ENCODE measurements at places on chromosomes 12 and 14.
A peak's percentile ranks its signal among the peaks of the same experiment; 100 is the strongest.

DNA sequence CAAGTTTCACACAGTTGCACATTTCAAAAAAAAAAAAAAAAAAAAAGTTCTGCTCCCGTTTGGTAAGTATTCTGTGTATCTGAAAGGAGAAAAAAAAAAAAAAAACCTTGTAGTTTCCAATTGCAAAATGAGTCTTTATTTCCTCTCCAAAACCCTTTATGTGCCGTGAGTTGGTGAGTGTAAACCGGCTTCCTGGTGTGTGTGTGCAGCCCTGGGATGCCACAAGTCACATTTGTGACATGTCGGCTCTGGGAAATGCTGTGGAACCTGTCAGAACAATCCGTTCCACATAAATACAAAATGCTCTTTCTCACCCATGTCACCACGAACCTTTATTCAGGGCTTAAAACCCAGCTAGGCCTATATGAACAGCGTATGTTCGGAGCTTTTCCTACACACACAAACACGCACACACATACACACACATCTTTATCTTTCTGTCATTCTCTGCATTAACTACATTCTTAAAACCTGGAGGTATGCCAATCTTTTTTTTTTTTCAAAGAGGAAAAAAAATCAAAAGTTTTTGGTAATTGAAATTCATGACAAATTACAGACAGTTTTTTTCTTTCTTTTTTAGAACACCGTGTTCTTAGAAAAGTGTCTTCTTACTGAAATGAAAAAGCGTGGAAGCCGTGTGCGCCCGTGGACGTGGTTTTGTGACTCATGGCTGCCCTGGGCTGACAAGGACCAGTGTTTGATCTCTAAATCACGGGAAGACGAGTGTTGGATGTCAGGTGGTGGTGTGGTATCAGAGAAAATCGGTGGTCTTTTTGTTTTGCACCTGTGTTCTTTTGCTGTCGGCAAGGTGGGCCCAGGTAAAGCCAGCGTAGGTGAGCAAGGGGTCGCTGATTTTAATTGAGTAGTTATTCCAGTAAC, 612.0 kb downstream of the VRK1 start:
- DNase-seq, result peak; percentile 53

GRCh38 chr12:39722504-39722903, 102.9 kb upstream of the ABCD2 start:
- DNase-seq, result no peak

DNA sequence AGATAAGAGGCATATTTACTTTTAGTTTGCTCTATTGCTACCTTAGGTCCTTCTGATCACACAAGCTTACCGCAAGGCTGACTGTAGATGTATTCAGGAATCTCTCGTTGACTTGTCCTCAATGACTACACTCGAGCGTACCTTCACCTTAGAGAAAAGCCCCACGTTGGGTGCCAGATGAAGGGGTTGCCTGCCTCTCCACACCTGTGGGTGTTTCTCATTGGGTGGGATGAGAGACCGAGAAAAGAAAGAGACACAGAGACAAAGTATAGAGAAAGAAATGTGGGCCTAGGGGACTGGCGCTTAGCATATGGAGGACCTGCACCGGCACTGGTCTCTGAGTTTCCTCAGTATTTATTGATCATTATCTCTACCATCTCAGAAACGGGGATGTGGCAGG, 51.8 kb downstream of the ASCL4 start:
- DNase-seq, result no peak

- DNase-seq, result no peak
Observed at GRCh38 chr12:90399357-90399756, 555.6 kb downstream of the CCER1 start.

- no peak for DNase-seq
Observed at GRCh38 chr14:92959189-92959531, 36.2 kb downstream of the CHGA start.

DNA sequence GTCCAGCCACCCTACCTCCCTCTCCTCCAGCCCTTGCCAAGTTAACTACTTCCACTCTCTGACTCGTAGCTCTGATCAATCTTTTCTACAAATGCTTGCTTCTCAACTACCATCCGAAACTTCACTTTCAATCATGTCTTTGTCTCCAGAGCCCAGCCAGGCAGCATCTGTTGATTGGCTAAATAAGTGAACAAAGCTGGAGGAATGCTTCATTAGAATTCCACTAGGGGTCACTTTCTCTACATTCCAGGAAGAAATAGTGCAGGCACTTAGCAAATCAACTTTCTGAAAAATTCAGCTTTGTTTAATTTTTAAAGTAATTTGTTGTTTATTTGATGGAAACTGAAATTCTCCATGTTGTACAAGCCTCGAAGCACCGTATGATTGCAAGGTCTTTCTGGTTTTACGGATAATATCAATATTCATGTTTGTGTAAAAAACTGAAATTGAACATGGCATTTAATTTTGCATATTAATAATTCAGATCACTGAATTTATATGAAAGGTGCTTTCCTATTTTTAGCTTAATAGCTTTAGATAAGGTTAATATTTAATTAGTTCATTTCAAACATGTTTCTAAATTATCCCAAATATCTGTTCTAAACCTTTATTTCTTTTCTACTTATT, 32.4 kb upstream of the HELB start:
- DNase-seq, result peak; percentile 45

- no peak for DNase-seq
Observed at GRCh38 chr12:46360908-46361666, 11.5 kb downstream of the SLC38A2 start.

- peak; percentile 28 for DNase-seq
Observed at GRCh38 chr14:64696355-64696857, 7.8 kb upstream of the PLEKHG3 start.

DNA sequence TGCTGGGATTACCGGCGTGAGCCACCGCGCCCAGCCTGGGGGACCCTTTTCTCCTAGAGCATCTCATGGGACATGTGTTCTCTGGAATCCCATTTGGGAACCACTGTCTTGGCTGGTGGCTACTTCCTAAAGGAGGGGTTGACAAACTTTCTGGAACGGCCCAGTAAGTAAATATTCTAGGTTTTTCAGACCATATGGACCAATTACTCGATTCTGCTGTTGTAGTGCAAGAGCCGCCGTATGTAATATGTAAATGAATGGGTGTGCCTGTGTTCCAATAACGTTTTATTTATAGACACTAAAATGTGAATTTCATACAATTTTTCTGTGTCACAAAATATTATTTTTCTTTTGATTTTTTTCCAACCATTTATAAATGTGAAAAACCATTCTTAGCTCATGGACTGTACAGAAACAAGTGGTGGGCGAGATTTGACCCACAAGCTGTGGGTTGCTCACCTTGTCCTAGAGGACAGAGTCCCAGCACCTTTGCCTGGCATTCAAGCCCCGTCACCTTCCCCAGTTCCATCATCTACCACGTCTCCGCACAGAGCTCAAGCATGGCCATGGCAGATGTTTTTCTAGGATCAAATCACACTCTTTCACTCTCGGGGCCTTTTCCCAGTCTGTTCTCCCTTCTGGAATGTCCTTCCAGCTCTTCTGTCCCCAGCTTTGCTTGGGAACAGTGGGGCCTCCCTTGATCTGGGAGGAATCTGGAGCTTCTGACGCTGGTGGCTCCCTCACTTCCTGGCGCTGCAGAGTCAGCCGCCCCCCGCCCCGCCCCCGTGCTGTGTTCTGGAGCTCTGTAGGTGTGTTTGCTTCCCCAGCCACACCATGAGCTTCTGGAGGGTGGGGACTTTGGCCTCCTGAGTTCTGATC, 17.9 kb upstream of the RCOR1 start:
- DNase-seq, result no peak

- DNase-seq, result peak; percentile 75
Observed at GRCh38 chr14:24605435-24606190, 3.9 kb downstream of the GZMH start.

DNA sequence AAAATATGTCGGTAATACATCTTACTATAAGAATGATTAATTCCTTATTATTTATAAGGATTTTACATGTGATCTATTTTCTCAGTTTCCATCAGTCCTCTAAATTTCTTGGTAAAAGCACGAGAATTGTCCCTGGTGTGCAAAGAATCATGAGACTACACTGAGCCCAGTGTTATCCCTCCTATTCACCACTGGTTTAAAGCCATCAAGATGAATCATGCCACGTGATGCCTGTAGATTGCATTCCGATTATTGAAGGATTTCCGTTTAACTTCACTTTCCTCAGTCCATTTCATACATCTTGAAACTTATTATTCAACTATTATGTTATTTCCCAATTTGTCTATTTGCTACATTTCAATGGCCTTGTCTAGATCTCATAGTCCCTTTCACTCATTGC, 601.9 kb downstream of the GALC start:
- DNase-seq, result no peak

GRCh38 chr14:100045642-100046344, 19.4 kb upstream of the EVL start:
- no peak for DNase-seq

GRCh38 chr12:29531471-29531870, 34.0 kb upstream of the OVCH1 start:
- no peak for DNase-seq

- DNase-seq, result no peak
Observed at GRCh38 chr12:132418393-132418925, 71.5 kb upstream of the FBRSL1 start.

DNA sequence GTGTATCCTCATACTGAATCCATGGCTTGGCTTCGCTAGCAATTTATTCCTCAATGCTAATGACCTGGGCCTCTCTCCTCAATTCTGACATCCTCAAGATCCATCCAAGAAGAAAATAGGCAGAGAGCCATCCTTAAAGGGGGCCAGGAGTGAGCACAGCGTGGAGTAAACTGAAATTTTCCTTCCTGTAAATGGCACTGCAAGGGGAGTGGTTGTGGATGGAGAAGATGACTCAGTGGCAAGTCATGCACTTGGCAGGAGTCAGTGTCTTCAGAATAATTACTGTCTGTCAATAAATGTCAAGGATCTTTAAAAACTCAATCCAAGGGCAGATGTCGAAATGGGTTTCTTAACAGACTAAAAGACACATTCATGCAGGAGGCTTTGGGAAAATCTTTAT, 88.0 kb upstream of the TMEM132C start:
- no peak for DNase-seq

DNA sequence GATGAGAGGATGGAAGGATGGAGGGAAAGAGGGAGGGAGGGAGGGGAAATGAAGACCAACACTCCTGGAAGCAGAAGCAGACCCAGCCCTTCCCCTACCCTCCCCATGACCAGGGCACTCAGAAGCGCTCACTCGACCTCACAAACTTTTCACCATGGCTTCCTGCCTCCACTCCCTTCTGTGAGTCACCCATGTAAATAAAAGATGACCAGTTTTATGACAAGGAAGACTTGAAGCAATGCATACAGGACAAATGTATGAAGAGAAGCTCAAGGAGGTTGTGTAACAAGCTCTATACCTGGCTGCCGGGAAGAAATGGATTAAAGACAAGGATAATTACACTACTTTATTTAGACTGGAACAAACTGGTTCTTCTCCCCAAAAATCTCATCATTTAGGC, 63.8 kb downstream of the CDC42BPB start:
- DNase-seq, result no peak

GRCh38 chr12:106632797-106633450, 50.1 kb downstream of the RFX4 start:
- no peak for DNase-seq

DNA sequence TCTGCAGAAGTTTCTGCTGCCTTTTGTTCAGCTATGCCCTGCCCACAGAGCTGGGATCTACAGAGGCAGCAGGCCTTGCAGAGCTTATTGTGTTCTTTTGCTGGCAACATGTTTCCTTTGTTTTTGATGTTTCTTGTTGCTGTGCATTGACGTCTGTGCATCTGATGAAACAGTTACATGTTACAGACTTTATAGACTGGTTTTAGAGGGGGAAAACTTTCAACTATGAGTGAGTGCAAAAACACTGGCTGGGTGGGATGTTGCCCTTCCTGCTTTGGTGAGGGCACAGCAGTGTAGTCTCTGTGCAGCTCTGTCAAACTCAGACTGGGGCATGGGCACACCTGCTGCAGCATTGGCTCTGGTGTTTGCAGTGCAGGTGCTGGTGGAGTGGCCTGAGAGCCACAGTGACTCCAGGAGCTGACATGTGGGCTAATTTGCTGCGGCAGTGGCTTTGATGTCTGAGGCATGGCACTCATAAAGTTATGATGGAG, 26.9 kb downstream of the CLEC6A start:
- no peak for DNase-seq

DNA sequence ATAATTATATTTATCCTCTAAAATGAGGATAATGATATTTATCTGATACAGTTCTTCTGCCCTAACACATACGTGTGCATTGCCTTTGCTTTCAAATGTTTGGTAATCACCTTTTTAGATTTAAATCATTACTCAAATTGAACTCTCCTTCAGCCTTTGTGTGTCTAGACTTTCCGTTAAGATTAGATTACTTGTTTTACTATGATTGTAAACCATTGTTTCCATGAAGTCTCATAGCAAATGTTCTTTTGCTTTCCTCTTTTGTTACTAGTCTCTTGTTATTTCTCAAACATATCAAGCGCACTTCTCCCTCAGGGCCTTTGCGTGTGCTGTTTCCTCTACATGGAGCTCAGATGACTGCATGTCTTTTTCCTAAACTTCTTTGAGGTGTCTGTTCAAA, 63.7 kb downstream of the ETV6 start:
- no peak for DNase-seq

GRCh38 chr14:46048127-46048526, 603.5 kb downstream of the RPL10L start:
- DNase-seq, result no peak

GRCh38 chr14:33916663-33917565, 34.0 kb downstream of the EGLN3 start:
- no peak for DNase-seq

DNA sequence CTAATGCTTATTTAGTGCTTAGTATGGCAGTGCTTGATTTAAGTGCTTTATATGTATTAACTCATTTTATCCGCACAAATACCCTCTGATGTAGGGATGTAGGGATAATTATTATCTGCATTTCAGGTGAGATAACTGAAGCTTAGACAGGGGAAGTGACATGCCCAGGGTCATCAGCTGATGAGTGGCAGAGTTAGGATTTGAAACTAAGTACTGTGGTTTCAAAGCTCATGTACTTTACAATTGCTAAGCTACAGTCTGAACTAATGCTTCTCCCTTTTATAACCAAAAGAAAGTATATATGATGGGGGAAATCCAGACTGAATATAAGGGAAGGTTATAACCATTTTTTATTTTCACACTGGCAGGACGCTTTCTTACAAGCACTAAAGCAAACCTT, 229.6 kb upstream of the NAV3 start:
- no peak for DNase-seq

DNA sequence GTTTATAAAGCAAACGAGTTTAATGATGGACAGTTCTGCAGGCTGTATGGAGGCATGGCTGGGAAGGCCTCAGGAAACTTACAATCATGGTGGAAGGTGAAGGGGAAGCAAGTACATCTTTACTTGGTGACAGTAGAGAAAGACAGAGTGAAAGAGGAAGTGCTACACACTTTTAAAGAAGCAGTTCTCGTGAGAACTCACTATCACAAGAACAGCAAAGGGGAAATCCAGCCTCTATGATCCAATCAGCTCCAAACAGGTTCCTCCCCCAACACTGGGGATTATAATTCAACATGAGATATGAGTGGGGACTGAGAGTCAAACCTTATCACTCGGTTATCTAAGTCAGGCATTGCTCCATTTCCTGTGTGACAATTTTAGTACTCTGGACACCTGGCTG, 189.9 kb upstream of the CNTN1 start:
- DNase-seq, result no peak

Data from activated CD4-positive, alpha-beta T cell treated with anti-CD3 and anti-CD28 coated beads, Interleukin-2, amount 10 ng/mL, durations not matched to agents 7 days and 5 days (primary cell).